ENCODE measurements at places on chromosomes 6 and 20. TPM values are rescaled to one million over a fixed set of nuclear protein-coding genes. Genes with fewer than 3 reads are reported as not detected.

MUC21 gene
- polyA plus RNA-seq: not detected

SLC26A8 gene
- polyA plus RNA-seq: 0.09 TPM

GRCh38 chr6:37648465-37649330, 49.0 kb downstream of the MDGA1 start:
- DNase-seq: no peak

- DNase-seq: no peak
Observed at GRCh38 chr6:33994472-33995308, 151.2 kb downstream of the GRM4 start.

Measured in urinary bladder (tissue), 4 donors.